ENCODE measurements at places on chromosomes 13 and 19.
A peak's percentile ranks its signal among the peaks of the same experiment; 100 is the strongest.

- no peak for DNase-seq
These were observed 23.1 kb upstream of the CDC16 start for GRCh38 chr13:114211446-114212157.

DNA sequence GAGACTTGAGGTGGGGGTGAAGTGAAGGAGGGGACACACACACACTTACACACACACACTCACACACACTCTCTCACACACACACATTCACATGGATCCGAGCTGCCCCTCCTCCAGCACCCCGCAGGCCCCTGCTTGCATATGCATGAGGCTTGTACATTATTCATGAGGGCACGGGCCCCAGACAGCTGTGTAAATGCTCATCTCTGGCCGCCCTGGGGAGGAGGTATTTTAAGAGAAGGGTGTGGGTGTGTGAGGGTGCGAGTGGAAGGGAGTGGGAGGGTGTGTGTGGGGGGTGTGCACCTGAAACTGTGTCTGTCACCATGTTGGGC, 2.4 kb downstream of the NCAN start:
- DNase-seq, result no peak

DNA sequence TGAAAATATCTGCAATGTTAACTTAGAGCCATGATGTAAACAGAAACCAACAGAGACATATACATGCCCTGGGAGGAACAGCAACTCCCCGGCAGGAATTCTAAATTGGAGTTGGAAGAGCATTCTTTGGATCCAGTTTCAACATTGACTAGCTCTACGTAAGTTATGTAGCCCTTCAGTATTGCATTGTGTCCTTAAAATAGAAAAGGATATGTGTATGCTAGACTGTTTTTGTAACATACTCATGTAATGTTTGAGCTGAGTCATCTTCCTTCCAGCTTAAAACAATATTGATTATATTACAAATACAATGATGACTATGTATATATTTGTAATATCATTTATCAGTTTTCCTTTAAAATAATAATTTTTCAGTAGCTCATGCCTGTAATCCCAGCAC, 1422.2 kb upstream of the PCDH20 start:
- no peak for DNase-seq

DNA sequence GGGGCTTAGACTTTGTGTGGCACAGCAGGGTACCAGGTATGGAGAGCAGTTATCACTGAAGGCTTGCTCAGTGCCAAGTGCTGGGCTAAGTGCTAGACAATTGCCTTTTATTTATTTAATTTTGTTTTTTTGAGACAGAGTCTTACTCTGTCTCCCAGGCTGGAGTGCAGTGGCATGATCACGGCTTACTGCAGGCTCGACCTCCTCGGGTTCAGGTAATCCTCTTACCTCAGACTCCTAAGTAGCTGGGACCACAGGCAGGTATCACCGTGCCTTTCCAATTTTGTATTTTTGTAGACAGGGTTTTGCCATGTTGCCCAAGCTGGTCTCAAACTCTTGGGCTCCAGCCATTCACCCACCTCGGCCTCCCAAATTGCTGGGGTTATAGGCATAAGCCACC, 256.9 kb downstream of the ZNF536 start:
- DNase-seq, result no peak

DNA sequence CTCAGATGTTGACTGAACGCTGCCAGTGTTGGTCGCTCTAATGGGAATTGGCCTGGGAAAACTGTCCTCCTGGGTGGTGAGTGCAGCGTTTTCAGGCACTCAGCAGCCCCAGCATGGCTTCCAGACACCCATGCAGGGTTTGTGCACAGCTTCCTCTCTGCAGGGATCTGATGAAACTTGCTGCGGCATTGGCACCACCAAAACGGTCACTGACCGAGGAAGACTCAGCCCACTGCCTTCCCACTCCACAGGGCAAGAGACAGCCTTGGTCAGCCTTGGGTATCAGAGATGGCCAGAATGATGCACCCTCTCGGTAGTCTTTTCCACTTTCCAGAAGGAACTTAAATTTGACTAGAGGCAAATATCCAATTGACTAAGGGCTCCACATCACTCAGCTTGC, 398.9 kb downstream of the IRS2 start:
- DNase-seq, result no peak

- DNase-seq, result no peak
These were observed 663.8 kb downstream of the LIG4 start for GRCh38 chr13:107551521-107551920.

DNA sequence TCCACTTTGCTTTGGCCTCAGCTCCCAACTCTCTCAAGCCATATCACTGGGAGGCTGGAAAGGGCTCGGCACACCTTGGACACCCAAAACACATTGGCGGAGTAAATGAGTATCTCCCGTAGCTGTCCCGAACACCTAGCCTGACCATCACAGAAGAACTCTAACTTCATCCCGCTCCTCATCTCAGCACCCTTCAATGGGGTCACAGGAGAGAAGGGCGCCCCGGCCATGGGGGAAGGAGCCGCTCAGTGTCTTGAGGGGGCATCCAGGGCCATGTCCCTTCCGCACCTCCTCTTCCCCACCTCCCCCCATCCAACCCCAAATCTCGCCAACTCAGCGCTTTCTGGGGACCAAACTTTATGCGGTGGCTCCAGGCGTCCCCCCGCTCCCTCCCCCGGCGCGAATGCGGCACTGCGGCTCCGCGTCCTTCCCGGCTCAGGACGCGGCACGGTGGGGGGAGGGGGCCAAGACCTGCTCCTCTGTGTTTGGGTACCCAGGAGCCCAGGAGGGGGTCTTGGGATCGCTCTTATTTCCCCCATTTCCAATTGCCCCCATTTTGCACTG, 3.0 kb downstream of the KCNC3 start:
- no peak for DNase-seq

DNA sequence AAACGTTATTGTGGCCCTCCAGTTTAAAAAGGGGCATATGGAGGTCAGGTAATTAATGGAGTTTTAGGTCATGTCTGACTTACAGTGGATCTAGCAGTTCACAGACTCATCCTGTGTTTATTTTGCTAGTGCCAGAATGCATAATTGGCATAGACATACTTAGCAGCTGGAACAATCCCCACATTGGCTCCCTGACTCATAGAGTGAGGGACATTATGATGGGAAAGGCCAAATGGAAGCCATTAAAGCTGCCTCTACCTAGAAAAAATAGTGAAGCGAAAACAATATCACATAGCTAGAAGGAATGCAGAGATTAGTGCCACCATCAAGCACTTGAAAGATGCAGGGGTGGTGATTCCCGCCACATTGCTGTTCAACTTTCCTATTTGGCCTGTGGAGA, 610.7 kb downstream of the SLITRK5 start:
- no peak for DNase-seq

- no peak for DNase-seq
These were observed 3.4 kb downstream of the DMKN start for GRCh38 chr19:35509861-35510625.

- DNase-seq, result no peak
These were observed 91.3 kb downstream of the KCNRG start for GRCh38 chr13:50106559-50106958.

GRCh38 chr19:3936506-3937442, 3.9 kb downstream of the NMRK2 start:
- no peak for DNase-seq

GRCh38 chr19:41323023-41323422, 13.1 kb downstream of the CCDC97 start:
- no peak for DNase-seq

- DNase-seq, result no peak
These were observed 819.2 kb downstream of the LIG4 start for GRCh38 chr13:107395927-107396662.

GRCh38 chr19:16261584-16262368, 62.9 kb upstream of the KLF2 start:
- DNase-seq, result no peak

- DNase-seq, result no peak
These were observed 30.1 kb downstream of the ZNF557 start for GRCh38 chr19:7099597-7099921.

DNA sequence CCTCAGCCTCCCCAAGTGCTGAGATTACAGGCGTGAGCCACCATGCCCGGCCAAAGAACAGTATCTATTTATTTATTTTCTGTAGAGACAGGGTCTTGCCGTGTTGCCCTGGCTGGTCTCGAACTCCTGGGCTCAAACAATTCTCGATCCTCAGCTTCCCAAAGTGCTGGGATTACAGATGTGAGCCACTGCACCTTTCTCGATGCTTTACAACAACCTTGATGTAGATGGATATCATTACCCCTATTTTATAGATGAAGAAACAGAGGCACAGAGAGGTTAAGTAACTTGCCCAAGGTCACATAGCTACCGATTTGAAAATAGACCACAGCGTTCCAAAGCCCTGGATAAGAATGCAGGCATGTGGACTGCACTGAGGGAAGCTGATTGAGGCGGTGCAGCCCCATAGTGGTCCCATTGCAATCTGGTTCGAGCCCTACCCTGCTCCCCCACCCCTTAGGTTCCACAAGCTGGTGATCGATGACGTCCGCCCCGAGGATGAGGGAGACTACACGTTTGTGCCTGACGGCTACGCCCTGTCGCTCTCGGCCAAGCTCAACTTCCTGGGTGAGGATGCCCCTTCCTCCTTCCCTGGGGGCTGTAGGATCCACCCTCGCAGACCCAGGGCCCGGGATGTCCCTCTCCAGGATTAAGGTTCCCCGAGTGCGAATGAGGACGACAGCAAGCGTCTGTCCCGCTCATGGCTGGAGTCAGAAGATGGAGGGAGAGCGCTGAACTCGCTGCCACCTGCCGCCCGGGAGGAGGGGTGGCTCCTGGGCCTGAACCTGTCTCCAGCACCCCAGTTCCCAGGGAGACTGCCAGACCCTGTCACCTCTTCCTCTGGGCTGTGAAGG, 17.9 kb downstream of the MYBPC2 start:
- DNase-seq, result no peak

- peak; percentile 78 for DNase-seq
These were observed 192.1 kb upstream of the TSC22D1 start for GRCh38 chr13:44768239-44768638.

- DNase-seq, result peak; percentile 51
These were observed 9.4 kb downstream of the LCP1 start for GRCh38 chr13:46172531-46172991.

- DNase-seq, result no peak
These were observed 421.9 kb upstream of the ARGLU1 start for GRCh38 chr13:106989876-106990275.

- DNase-seq, result no peak
These were observed 4.7 kb downstream of the EEF2 start for GRCh38 chr19:3980353-3981251.

GRCh38 chr13:79237981-79238380, 168.1 kb downstream of the RBM26 start:
- no peak for DNase-seq

DNA sequence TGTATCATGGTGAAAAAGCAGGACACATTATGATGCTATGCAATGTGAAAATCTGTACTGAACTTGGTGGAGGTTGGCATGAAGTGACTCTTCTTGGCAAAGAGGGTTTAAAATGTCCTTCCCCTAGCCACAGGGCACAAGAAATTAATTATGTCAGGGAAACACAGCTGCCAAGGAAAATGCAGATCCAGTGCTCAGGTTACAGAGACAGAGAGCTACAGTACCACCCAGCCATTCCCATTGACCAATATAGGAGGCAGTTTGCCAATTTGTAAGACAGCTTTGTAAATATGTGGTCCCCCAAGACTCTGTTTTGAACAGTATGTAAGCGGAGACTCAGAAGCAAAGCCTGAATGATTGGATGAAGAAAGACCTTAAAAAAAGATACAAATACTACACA, 69.4 kb upstream of the KLF12 start:
- DNase-seq, result no peak

- DNase-seq, result no peak
These were observed 199.2 kb upstream of the MAB21L1 start for GRCh38 chr13:35675651-35676050.

- no peak for DNase-seq
These were observed 14.4 kb downstream of the LIG4 start for GRCh38 chr13:108200781-108201398.

GRCh38 chr13:113448885-113449692, 4.2 kb downstream of the ADPRHL1 start:
- DNase-seq, result no peak

DNA sequence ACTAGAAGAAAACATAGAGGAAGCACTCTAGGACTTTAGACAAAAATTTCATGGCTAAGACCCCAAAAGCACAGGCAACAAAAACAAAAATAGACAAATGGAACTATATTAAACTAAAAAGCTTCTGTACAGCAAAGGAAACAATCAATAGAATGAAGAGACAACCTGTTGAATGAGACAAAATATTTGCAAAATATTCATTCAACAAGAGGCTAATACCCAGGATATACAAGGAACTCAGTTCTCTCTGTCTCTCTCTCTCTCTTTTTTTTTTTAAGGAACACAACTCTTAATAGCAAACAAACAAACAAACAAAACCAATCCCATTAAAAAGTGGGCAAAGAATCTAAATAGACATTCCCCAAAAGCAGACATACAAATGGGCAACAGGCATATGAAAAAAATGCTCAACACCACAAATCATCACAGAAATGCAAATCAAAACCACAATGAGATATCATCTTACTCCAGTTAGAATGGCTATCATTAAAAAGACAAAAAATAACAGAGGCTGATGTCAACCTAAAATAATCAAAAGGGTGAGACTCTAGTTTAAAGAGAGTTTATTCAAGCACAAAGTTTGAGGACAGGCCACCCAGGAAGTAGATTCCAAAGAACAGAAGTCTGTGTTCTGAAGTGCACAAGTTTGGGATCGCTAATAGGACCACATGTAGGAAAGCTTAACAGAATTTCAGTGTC, 27.1 kb upstream of the SLC7A9 start:
- no peak for DNase-seq

DNA sequence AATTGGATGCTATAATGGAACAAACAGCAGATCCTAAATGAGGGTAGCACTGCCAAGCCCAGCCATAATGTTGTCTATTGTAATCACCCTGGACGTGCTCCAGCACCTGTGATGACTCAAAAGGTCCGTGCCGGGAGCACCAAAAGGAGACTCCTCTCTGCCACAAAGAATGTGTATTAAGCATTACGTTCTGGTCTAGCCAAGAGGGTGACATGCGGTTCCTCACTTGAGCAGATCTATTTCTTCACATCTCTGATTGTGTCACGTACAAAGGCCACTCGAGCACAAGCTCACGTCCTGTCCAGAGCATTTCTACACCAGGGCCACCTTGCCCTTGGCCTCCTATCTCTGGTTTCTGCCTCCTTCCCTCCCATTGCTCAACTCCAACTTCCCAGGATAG, 219.9 kb upstream of the IRS2 start:
- DNase-seq, result no peak

DNA sequence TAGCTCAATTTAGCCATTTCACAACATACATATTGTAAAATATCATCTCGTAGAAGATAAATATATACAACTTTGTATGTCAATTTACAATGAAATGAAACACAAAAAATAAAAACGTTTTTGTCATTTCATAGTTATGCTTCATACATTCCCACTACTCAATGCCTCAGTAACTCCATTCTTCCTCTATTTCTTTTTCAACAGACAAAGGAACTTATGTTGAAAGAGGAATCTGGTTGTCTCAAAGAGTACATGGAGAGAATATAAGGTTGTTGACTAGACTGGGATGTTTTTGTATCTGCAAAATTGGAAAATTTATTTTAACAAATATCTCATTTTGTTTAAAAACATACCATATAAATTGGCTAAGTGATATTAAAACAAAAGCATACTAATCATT, 12.8 kb downstream of the KCTD12 start:
- DNase-seq, result no peak

GRCh38 chr19:45189971-45190370, 11.4 kb downstream of the BLOC1S3 start:
- DNase-seq, result no peak

Measured in GDM1 (cell line).